Stimulated activated naive CD4-positive, alpha-beta T cell (primary cell): ENCODE measurements at places on chromosomes 2 and 18.

GRCh38 chr2:229901819-229902218 is 20.0 kb downstream of the TRIP12 start:
- DNase-seq: no peak

GRCh38 chr2:164903204-164903603 is 52.1 kb downstream of the SLC38A11 start:
- no peak for DNase-seq

DNA sequence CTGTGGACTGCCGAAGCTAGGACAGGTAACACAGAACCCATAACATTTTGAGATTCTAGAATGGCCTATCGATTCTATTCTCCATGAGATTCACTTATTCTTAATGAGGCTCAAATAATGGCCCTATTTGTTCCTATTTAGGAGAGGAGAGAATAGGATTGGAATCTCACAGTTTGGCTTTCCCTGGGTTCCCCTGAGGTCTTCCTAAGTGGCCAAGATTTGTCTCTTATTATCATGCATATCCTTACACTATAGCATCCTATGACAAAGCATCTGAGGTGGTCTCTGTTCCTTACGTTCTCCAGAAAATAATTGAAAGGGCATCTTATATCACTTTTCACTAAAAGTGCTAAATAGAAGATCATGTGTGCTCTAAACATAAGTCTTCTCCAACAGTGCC is 9.5 kb downstream of the WDPCP start:
- no peak for DNase-seq

DNA sequence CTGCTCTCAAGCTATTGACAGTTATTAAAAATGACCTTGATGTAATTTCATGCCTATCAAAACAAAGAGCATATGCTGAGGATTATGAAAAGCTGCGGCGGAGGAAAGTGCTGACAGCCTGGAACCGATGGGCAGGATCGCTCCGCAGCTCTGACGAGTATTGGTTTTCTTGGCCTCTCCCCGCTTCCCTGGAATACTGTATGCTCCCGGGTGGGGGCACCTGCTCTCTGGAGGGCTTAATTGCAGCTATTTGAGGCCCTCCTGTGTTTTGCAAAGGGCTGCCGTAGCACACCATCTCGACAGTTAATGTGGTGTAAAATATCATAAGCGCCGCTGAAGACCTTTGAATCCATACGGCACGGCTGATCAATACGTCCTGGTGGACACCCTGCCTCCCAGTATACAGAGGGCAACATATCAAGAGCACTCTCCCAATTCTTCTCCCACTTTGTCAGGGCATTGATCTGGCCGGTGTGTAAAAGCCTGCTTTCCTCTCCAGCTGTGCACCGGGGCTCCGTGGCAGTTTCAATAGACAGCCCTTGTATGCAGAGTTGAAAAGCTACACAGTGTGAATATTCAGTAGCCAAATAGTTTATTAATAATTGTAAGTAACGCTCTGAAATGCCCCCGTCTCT is 662.4 kb downstream of the GALR1 start:
- no peak for DNase-seq

DNA sequence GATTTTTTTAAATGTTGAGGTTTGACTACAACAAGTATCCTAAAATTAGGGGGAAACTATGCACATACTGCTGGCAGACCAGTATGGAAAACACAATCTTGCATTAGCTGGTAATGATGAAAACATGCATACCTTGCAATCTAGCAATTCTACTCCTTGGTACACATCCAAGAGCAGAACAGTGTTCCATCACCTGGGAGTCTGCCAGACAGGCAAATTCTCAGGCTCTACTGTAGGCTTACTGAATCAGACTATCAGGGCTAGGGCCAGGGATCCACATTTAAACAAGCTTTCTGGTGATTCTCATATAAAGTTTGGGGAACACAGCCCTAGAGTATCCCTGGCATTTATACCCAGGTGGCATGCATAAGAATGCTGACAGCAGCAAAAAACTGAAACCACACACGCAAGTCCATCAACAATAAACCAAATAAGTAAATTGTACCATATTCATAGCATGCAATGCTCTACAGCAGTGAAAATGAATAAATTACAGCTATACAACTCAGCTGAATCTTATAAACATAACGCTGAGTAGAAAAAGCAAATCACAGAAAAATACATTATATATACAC is 13.6 kb downstream of the CDH2 start:
- no peak for DNase-seq

GRCh38 chr18:52312346-52312745 is 27.7 kb upstream of the DCC start:
- DNase-seq: no peak

- DNase-seq: no peak
These were observed 468.9 kb upstream of the HS6ST1 start for GRCh38 chr2:128787616-128788015.

DNA sequence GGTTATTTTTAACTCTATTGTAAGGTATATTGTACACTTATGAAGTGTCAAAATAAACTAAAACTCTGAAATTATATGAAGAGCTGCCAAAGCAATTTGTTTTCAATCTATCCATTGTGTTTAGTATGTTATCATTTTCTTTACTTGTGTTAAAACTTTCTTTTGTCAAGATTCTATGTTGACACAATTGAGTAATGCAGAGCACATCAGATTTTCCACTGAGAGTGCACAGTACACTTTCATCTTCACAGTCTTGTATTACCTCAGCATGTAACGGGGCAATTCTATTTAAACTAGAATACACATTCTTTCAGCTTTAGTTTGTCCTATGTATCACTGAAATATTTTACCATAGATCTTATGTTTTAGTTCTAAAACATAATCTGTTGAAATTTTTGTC is 304.4 kb upstream of the ZC3H15 start:
- no peak for DNase-seq

GRCh38 chr2:168841445-168841844 is 39.0 kb downstream of the NOSTRIN start:
- DNase-seq: no peak

DNA sequence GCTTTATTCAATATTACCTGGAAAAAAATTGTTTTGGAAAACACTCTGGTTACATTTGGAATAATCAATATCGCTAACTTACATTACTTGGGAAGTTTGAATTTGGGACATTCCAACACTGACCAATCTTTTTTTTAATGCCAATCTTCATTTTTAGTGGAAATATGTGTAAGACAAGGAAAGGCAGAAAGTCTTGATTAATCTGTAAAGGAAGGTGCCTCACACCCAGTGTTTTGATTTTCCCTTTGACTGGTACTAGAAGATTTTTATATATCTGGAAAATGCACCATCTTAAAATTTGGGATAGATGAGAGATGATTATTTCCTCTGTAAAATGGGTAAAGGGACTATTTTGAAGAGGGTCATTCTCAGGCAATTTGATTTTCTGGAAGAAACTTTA is 879.2 kb upstream of the ZEB2 start:
- no peak for DNase-seq

GRCh38 chr2:32926708-32927084 is 20.1 kb upstream of the LTBP1 start:
- no peak for DNase-seq

- no peak for DNase-seq
These were observed 68.6 kb downstream of the EXOC6B start for GRCh38 chr2:72757177-72757775.

DNA sequence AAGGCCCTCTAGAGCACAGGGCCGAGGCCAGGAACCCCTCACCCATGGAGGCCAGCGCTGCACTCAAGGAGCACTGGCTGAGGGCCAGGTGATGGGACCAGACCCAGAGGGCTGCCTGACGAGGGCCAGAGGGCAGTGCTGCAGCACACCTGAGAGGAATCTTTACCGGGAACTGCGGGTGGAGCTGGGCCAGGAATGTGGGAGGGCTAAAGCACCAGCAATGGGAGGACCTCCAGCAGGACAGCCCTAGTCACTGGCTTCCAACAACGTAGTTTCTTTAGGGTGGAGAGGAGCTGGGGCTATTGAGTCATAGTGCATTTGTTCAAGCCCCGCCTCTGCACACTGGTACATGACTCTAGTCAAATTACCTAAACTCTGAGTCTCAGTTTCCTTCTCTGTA is 143.4 kb downstream of the TMEM17 start:
- DNase-seq: no peak

DNA sequence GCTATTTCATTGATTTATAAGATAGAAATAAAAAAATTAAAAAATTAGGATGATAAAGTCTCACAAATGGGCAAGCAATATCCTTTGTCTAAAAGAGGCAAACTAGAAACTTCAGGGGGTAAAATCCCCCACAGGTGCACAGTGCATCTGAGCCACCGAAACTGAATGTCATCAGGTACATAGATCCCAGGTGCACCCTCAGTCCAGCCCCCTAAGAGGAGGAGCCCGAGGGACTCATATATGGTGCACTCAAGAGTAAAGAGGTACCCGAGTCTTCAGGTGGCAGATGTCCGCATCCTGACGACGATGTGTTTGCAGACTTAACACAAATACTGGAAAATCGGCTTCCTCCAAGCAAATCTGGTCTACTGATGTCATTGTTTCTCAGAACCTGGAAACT is 11.3 kb downstream of the QPCT start:
- DNase-seq: no peak

GRCh38 chr2:103435010-103435409 is 673.2 kb downstream of the TMEM182 start:
- no peak for DNase-seq

DNA sequence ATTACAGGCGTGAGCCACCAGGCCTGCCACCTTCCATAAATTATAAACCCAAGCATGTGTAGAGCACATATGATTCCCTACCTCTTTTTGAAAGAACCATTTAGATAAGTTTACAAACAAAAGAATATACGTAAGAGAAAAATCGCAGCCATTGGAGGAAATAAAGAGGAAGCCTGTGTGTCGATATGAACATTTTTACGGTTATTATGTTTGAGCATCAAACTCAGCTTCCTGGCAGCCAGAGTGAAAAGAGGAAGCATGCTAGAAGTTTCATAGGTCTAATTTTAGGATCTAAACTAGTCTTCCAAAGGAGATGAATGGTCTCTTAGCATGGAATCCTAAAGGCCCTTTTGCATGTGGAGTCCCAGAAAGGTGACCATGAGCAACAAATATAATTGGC is 104.3 kb downstream of the PLB1 start:
- DNase-seq: no peak

- no peak for DNase-seq
These were observed 3.4 kb downstream of the OTX1 start for GRCh38 chr2:63053889-63054602.

DNA sequence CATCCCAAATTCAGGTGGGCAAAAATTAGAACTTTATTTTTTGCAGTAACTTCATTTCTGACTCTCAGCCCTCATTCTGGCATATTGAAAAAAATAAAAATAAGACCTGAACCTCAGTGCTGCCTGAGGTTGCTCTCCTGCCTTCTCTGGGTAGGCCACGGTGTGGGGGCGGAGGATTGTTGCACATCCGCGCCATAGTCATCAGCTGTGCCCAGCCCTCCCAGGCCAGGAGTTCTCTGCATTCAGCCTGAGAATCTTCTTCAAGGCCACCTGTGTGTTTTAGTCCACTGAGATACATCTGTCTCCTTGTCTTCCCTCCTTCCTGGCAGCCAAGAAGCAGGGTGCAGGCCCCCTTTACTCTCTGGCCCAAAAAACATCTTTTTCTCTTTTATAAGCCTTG is 94.7 kb downstream of the ARMC9 start:
- DNase-seq: no peak

- DNase-seq: no peak
These were observed 50.3 kb downstream of the ARHGAP25 start for GRCh38 chr2:68784915-68785314.

- peak; percentile 40 for DNase-seq
These were observed 602 bp upstream of the ADAM17 start for GRCh38 chr2:9556121-9556743.

- DNase-seq: no peak
These were observed 74.9 kb upstream of the APCDD1 start for GRCh38 chr18:10379522-10379921.

- no peak for DNase-seq
These were observed 53.4 kb downstream of the SLC66A2 start for GRCh38 chr18:79897940-79898625.

- DNase-seq: no peak
These were observed 261.1 kb downstream of the CNTNAP5 start for GRCh38 chr2:124286089-124286783.

- DNase-seq: no peak
These were observed 36.3 kb downstream of the SLC35F5 start for GRCh38 chr2:113720167-113720566.

DNA sequence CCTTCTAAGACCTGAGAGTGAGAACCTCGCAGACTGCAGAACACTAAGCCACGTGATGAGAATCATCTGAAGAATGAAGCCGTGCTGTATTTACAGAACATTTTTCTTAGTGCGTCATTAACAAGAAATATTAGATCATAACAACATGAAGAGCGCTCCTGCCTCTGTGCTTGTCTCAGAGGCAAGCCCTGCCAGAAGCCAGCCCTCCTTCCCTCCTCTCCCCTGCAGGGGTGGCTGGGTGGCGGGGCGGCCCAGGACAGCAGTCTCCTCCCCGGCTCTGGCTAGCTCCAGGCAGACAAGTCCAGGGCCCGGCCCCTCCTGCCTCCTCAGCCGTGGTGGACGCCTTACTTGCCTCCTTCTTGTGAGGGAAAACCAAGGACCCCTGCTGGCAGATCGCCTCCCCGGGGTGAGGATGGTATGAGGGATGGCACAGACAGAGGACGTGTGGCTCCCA is 262.7 kb downstream of the TWIST2 start:
- DNase-seq: no peak

DNA sequence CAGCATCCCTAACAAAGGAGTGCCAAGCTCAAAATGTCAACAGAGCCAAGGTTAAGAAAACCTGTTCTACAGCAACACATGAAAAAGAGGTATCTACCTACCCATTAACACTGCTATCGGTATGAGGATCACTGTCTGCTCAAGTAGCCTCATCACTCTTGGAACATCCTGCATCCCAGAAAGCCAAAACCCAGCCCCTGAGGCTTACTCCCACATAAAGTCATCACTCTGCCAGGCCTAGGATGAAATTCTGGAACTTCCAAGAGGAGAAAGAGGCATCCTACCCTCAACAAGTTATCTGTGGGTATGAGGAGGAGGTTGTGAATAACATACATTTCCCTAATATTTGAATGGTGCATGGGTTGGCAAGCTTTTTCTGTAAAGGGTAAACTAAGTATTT is 25.5 kb downstream of the CDH2 start:
- DNase-seq: no peak

DNA sequence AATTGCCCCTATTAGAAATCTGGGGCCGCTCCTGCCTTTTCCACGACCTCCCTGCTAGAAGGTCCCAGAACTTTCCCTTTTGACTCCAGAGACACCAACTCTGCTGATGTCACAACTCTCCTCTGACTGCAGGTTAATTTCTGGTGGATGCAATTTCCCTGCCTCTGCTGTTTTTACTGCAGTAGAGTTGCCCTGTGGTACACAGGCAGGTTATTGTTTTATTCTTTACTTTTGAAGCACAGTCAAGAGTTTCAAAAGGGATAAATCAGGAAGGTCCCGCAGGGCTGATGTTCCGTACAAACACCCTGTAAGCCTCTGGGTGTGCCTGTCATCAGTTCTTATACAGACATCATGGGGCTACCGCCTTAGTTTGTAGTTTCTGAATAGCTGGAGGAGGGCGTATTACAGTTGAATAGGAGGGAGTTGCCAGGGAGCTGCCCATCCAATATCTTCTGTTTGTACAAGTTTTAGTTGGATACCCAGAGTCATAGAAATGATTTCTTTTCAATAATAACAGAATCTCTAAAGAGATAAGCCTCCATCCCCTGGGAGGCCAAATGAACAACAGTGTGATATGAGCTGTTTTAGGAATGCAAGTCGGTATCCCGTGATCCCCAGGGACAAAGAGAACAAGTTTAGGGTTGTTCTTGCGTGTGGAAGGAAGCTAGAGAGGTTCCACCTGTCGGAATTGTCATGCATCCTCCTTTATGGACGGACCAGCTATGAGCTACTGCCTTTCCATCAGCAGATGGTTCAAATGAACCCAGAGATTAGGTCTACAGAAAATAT is 108.4 kb upstream of the COPS8 start:
- DNase-seq: no peak

GRCh38 chr2:109124982-109125592 is 3.9 kb upstream of the SH3RF3 start:
- DNase-seq: no peak
